Epithelial cell of esophagus (primary cell): ENCODE measurements at places on chromosomes 5 and 9.
A peak's percentile ranks its signal among the peaks of the same experiment; 100 is the strongest.

GRCh38 chr5:8848366-8848765, 697.5 kb downstream of the SEMA5A start:
- no peak for DNase-seq

- DNase-seq: peak; percentile 42
Measured at GRCh38 chr5:107985144-107985543, 314.4 kb upstream of the EFNA5 start.

GRCh38 chr9:89218040-89218928, 39.7 kb upstream of the SHC3 start:
- DNase-seq: no peak

- DNase-seq: peak; percentile 90
Measured at GRCh38 chr5:60092671-60093422, 199.3 kb upstream of the PDE4D start.

DNA sequence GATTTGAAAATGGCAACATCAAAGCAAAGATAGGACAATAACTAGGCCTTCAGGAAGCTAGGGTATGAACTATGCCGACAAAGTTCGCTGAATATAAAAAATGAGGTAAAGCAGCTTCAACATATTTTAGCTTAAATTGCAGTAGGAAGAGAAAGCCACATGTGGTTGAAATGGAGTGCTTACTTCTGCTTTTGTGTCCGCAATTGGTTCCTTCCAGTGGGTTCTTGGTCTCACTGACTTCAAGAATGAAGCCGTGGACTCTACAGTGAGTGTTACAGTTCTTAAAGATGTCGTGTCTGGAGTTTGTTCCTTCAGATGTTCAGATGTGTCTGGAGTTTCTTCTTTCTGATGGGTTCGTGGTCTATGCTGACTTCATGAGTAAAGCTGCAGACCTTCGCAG, 95.2 kb downstream of the APTX start:
- no peak for DNase-seq
